ENCODE measurements at places on chromosomes 3 and 15.

DNA sequence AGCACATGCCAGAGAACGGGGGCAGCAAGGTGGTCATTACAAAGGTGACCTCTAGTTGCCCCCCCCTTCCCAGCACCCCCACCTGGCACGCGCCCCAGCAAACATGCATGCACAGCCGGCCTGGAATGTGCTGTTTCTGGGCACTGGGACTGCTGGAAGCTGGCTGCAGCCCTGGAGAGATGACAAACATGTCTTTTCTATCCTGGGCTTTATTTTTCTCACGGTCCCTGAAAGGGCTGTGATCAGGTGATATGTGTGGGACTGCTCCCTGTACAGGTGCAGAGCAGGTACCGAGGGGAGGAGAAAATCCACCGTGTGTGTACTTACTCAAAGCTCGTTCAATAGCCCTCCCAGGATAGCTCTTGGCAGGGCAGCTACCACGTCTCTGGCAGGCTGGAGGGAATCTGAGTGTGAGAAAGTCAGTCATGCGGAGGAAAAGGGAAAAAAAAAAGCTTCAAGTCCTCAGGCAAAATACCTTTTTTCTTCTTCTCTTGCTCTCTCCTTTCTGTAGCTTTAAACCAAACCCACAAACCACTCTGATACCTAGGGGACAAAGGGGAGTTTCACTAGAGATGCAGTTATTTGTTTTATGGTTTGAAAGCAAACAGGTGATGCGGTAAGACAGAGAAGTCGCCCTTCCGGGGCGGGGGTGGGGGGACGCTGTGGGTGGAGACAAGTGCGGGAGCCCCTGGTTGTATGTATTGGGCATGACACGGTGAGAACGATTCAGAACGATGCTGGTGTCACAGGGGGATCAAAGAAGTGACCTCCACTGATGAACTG lies 5.0 kb upstream of the HES1 start:
- no peak for DNase-seq

- no peak for DNase-seq
These were observed 79.8 kb downstream of the ABHD5 start for GRCh38 chr3:43770426-43771103.

GRCh38 chr3:193572426-193572908 lies 17.8 kb upstream of the ATP13A4 start:
- DNase-seq = peak; percentile 65

- no peak for DNase-seq
These were observed 50.4 kb downstream of the CCR4 start for GRCh38 chr3:33001889-33002288.

DNA sequence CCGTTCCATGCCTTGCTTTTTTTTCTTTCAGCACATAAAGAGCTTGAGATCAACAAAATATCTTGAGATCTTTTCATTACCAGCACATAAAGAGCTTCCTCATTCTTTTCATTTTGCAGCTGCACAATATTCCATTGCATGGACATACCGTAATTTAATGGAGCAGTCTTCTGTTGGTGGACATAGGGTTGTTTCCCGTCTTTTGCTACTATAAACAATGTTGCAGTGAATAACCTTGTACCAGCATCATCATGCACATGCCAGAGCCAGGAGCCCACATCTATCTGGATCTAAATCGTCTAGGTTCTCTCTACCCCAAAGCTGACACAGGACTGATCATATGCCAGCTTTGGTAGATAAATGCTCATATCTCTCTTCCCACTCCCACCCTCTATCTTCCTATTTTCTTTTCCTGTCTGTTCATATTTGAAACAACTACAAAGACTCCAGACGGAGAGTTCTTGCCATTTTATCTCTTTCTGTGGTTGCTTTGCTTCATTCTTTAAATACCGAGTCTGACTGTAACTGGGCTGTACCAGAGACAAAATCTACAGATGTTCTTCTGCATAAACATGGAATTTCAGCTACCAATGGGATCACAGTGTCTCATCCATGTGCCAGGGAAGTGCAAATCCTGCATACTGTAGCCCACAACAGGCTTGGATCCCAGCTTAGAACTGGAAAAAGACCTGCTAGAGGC lies 47.1 kb upstream of the AKAP13 start:
- no peak for DNase-seq

DNA sequence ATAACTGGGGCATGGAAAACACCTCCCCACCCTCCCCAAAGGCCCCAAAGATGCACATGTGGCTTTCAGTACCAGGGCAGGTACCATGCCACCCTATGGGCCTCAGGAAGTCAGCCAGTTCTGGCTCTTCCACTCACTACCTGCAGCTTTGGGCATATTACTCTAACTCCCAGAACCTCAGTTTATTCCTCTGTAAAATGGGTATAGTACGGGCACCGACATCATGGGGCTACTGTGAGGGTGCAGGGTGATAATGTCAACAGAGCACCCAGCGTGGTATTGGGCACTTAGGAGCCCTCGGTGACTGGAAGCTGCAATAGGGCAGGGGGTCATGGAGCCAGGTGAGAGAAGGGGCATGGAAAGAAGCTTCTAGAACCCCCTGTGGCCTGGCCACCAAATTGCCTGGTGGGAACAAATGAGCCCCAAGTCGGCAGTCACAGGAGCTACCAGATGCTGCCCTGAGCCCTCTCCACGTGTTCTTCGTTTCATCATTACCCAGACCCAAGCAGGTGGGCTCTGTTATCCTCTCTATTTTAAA lies 512.1 kb downstream of the SHQ1 start:
- DNase-seq = no peak

DNA sequence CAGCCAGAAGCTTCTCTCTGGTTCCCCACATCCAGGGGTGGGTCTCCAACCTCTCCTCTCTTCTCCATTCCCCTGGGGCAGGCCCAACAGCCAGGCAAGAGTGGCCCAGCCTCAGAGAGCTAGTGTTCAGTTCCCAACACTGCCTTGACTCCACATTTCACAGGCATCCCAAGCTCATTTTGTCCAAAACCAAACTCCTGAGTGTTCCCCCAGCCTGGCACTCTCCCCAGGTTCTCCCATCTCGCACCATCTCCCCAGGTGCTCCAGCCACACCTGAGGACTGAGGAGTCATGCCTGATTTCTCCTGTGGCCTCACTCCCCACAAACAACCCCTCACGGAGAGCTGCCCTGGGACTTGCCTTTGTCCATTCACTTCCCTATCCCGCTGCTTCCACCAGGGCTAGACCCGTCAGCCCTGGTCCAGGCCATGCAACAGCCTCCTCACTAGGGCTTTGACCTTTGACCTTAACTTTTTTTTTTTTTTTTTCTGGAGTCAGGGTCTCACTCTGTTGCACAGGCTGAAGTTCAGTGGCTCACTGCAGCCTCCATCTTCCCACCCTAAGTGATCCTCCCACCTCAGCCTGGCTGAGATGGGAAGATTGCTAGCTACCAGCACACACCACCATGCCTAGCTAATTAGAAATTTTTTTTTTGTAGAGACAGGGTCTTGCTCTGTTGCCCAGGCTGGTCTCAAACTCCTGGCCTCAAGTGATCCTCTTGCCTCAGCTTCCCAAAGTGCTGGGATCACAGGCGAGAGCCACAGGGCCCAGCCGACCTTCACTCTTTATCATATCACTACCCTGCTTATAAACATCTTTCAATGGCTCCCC lies 3.9 kb upstream of the CSK start:
- DNase-seq = no peak

GRCh38 chr15:96343113-96344059 lies 12.9 kb downstream of the NR2F2 start:
- no peak for DNase-seq

GRCh38 chr15:34892963-34893591 lies 76.5 kb downstream of the AQR start:
- DNase-seq = no peak

DNA sequence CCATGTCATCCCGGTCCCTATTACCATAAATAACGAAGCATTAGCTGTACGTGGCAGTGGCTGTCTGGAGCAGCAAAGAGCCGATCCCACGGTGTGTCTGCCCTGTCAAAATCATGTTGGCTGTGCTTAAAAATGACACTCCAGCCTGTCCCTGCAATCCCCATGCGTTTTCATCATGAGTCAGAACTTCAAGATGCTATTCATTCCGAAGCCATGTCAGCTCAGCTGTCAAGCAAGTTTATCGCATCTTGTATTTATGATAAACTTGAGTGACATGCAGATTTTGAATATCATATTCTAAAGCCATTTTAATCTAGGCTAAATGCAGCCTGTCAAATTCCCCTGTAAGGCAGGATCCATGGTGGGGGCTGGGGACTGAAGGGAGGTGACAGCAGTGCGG lies 152.4 kb downstream of the TJP1 start:
- no peak for DNase-seq

GRCh38 chr15:47523681-47524475 lies 193.4 kb upstream of the SEMA6D start:
- no peak for DNase-seq
